ENCODE measurements at places on chromosomes 11 and 22.

DNA sequence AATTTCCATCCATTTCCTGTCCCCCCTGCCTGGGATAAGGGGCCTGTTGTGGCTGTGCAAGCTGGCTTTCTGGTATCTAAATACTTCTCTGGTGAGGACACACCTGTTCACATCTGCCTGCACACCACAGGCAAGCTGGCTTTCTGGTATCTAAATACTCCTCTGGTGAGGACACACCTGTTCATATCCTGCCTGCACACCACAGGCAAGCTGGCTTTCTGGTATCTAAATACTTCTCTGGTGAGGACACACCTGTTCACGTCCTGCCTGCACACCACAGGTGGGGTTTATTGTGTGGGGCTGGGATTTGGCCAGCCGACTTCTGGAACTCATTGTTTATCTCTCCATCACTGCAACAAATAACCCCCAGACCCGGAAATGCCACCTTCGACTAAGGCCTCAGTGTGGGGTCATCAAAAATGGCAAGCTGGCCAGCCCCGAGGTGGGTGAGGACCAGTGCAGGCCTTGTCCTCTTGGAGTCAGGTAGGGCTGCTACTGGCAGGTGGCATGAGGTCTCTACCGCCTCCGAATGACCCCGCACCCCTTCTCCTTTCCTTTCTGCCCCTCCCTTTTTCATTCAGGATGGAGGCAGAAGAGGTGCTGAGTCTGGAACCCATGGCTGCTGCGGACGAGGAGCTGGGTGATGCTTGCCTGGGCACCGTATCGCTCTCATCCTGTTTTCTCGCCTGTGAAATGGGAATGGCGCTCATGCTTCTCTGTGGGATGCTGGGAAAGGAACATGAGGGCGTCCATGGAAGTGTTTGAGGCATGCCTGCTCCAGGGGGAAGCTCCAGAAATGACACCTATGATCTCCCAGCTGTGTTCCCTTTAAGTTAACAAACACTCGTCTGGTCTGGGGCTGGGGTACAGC, 43.5 kb upstream of the MYEOV start:
- DNase-seq: no peak

GRCh38 chr11:119509282-119509841, 86.4 kb upstream of the THY1 start:
- DNase-seq: no peak

- no peak for DNase-seq
Observed at GRCh38 chr22:44213489-44214043, 32.8 kb downstream of the PARVG start.

DNA sequence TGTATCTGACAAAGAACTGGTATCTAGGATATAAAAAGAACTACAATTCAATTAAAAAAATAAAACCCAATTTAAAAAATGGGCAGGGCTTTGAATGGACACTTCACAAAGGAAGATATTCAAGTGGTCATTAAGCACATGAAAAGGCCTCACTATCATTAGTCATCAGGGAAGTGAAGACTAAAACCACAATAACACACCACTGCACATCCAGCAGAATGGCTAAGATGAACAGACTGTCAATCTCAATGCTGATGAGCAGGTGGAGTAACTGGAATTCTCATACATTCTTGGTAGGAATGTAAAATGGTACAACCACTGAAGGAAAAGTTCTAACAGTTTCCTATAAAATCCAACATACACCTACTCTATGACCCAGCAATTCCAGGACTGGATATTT, 8.9 kb downstream of the HPS4 start:
- DNase-seq: no peak

DNA sequence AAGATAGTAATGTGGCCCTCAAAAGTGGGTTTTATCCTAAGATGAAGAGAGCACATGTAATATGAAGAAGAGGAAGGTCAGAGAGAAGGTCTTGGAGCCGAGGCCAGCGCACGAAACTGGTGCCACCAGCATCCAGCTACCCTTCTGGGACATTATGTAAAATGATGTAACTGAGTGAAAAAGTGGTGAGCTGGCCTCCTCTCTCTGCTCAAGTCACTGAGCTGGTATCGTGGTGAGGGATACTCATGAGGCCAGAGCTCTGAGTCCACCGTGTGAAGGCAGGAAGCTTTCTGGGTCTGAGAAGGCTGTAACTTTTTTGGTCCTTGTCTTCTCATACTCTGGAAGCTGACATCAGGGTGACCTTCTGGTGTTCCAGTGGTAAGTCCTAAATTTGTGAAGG, 25.1 kb downstream of the RNF185 start:
- no peak for DNase-seq

DNA sequence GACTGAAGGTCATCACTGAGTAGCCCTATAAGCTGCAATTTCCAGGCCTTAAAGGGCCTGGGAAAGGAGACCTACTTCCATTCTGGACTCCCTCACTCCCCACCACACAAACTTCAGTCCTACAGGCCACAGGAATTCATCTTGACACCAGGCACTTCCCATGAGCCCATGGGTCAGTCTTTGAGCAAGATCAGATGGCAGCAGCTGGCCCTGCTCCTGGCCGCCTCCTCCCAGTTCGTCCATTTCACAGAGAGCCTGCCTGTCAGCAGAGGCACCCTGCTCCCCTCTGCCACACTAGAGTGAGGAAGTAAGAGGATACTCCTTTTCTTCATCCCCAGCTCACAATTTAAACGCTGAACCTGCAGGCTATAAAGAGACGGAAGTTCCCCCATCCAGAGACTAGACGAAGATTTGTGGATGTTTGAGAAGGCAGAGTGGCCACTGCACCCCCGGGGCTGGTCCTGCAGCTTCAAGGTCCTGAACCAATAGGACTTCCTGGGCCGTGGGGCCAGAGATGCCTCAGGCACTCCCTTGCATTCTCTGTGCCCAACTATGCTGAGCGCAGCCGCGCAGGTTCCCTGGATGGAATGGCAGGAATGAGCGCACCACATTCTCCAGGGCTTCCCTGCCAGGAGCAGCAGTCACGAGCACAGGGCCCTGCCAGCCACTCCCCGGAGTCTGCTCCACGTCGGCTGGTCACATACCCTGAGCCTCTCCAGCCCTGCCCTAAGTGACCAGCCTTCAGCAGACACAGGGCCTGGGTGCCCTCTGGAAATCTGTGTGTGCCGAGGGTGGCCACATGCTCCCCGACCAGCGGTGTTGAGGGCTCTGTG, 33.5 kb upstream of the BID start:
- no peak for DNase-seq

DNA sequence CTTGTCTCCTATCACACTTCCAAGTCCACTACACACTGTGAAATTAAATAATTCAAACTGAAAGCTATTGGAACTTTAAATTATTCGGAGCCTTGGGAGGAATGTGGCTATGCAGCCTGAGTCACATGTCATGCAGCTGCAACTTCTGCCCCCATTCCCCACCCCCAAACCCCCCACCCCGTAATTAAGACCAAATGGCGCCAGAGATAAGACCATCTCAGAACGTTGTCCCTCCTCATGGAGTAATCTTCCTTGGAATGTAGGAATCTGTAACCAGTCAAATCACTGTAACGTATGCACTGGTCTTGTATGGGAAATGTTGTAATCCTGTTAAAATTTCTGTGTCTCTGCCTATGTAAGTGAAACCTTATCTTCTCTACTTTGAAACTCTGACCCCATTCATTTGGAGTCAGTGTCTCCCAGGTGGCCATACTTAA, 37.0 kb downstream of the GAB2 start:
- DNase-seq: no peak

- no peak for DNase-seq
Observed at GRCh38 chr11:111308140-111308539, 9.8 kb downstream of the POU2AF3 start.

DNA sequence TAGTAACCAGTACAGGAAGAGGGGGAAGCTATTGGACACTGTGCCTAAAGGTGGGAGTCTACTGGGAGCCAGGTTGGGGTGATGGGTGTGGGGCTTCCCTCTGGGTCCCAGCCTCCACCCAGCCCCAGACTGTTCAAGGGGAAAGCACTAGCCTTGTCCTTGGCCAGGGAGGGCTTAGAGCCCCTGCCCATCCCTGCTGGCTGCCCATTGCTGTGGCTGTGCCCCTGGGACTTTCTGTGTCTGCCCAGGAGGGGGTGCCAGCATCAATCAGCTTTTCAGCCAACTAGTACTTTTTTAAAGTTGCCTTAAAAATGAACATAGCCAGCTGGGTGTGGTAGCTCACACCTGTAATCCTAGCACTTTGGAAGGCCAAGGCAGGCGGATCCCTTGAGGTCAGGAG, 19.9 kb downstream of the INCENP start:
- DNase-seq: no peak

DNA sequence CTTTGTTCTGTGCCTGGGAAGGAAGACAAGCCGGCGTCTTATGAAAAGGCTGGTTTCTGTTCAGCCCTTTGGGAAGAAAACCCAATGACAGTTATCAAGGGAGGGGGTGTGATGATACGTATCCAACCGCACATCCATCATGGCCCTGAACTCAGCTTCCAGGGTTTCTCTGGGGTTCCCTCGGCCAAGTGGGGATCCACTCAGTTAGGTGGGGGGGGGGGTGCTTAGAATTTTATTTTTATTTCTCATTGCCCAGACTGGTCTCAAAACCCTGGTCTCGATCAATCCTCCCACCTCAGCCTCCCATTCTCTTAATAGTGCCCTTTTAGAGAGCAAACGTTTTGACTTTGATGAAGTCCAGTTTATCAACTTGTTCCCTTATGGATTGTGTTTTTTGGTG, 25.7 kb downstream of the KCNQ1 start:
- DNase-seq: no peak

DNA sequence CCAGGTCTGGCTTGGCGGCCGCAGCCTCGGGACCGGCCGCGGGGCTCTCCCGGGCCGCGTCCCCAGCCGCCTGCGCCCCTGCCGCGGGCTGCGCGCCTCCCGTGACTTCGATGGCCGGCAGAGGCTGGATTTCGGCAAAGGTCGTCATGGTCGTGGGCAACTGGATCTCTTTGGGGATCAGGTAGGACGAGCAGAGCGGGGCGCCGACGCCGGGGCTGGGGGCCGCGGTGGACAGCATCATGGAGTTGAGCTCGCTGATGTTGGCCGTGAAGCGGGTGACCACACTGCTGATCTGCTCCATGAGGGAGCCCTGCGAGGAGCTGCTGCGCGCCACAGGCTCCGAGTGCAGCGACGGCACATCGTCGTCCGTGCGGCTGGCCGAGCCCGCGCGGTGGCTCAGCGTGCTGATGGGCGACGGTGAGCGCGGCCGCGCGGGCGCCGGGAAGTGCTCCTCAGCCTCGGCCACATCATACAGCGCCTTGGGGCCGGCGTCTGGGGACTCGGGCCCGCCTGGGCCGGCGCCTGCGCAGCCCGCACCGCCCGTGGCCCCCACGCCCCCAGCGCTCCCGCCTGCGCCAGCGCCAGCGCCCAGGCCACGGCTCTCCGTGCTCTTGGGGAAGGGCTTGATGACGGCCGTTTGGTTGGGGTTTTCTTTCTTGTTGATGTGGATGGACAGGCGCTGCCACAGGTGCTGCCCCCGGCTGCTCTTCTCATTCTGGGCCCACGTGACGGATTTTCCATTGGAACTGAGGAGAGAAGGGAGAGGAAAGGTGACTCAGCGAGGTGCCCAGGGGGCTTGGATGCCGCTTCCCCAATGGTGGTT, 171.4 kb upstream of the CTSC start:
- DNase-seq: no peak

GRCh38 chr22:41094041-41094593, 1.7 kb downstream of the EP300 start:
- no peak for DNase-seq

All from anterior cingulate cortex (tissue), 58 donors.